ENCODE measurements at places on chromosomes 2 and 18. TPM values are rescaled to one million over a fixed set of nuclear protein-coding genes. Genes with fewer than 3 reads are reported as not detected.

DNA sequence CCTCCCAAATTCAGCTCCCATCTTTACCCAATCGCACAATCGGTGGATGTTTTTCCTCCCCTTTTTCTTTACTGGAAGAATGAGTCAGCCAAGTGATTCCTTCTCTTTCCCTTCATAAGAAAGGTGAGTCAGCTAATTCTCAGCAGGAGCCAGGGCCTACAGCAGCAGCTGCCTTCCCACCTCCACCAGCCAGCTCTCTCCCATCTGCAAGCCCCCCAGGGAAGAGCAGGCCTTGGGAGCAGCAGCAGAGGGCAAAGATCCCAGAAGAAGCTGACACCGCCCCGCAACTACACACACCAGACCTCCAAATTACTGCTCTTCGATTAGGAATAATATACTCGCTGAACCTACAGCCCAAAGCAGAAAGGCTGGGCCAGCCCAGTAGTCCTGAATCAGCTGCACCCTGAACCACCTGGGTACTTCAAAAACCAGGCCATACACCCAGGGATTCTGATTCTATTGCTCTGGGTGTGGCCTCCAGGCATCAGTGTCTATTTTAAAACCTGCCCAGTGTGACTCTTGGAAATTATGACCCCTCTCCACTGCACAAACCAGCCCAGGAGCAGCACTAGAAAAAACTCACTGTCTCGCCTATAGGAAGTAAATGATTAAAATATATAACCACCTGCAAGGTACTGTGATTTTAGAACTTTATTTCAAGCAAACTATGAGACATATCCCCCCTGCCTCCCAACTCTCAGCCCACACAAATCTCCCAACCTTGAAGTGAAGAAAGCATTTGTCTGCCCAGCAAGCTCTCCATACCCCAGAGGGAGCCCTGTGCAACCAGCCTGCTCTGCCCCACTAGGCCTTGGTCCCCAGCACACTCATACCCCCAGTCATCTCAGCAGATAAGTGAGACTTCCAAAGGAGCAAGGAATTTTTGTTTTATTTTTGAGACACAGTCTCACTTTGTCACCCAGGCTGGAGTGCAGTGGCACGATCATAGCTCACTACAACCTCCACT, 7.3 kb downstream of the SFXN5 start:
- DNase-seq, result no peak

GRCh38 chr18:63264871-63265270, 54.7 kb downstream of the BCL2 start:
- no peak for DNase-seq

- DNase-seq, result no peak
Measured at GRCh38 chr18:8506251-8507049, 102.8 kb upstream of the RAB12 start.

DNA sequence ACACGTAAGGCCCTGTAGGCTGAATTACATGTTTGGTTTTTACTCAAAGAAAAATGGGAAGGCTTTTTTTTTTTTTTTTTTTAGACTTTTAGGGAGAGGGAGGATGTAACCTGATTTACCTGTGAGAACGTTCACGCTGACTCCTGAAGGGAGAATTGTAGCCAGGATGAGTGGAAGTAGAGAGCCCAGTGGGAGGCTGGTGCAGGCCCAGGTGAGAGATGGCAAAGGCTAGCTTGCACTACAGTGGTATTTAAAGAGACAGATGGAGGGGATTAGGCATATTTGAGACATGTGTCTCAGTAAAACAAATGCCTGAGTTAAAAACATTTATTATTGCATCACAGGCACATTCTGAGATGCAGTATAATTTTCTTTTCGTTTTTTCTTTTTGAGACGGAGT, 107.9 kb downstream of the CCDC85A start:
- peak; percentile 46 for DNase-seq

- DNase-seq, result no peak
Measured at GRCh38 chr2:215486291-215487001, 50.6 kb upstream of the FN1 start.

Gene KCNK3
- 6.3 TPM for total RNA-seq

- DNase-seq, result no peak
Measured at GRCh38 chr2:42741140-42741539, 22.8 kb downstream of the OXER1 start.

Gene PROM2
- total RNA-seq, result 3.0 TPM

DNA sequence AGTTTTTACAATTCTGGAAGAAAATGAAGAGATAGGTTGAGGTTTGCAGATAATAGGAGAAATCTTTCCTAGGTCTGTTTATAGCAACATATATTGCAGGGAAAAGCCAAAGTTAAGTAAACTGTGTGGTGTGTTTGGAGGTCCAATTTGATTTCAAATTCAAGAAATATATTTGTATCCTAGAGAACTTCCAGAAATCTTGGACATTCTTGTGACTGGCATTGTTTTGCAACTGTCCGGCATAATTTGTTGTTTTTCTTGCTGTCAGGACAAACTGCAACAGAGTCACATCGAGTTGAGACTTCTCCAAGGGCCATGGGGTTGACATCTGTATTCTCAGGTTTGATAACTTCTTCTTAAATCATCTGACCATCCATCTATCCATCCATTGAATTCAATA, 170.9 kb upstream of the ZEB2 start:
- no peak for DNase-seq

GRCh38 chr2:240894006-240894405, 1.9 kb downstream of the MAB21L4 start:
- no peak for DNase-seq

- no peak for DNase-seq
Measured at GRCh38 chr18:32355896-32356295, 114.8 kb downstream of the GAREM1 start.

Gene CRIM1
- total RNA-seq, result 47.9 TPM

DNA sequence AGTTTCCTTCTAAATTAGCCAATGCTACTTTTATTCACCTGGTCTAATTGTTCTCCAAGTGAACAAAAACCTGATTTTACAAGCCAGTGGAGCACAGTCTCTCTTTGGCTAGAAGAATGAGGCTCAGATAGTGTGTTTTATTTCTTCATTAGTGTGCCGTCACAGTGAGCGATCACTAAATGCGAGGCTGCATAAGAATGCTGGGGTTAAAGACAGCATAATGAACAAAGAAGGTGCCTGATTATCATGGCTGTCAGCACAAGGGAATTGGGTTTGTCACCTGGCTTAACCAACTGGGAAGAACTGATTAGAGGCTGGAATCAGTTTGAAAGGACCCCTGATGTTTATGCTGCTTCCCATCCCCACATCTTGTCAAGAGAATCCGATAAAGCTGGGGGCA, 76.4 kb downstream of the EPHA4 start:
- DNase-seq, result no peak

GRCh38 chr18:44862112-44862511, 181.4 kb downstream of the SETBP1 start:
- no peak for DNase-seq

GRCh38 chr2:118417406-118418120, 329.3 kb downstream of the INSIG2 start:
- DNase-seq, result no peak

DNA sequence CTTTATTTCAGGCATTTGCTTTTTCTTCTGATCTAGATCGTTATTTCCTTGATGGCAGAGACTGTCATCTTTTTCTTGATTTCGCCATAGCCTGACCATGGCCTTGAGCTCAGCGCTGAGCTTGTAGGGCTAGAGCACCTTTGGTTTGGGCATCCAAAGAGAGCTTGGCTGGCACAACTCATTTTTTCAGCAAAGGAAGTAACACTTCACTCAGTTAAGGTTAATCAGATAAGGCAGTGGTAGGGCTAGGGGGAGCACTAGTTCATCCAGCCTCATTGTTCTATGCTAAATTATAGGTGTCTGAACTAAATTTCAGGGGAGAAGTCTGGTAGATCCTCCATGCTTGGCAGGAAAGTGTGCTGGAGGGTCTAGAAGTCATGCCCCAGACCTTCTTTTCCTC, 125.0 kb downstream of the SETBP1 start:
- DNase-seq, result no peak

Gene CCDC74B
- total RNA-seq, result 6.0 TPM

GRCh38 chr2:40260437-40260836, 191.5 kb downstream of the SLC8A1 start:
- DNase-seq, result no peak

- no peak for DNase-seq
Measured at GRCh38 chr2:41963661-41964525, 83.9 kb upstream of the PKDCC start.

DNA sequence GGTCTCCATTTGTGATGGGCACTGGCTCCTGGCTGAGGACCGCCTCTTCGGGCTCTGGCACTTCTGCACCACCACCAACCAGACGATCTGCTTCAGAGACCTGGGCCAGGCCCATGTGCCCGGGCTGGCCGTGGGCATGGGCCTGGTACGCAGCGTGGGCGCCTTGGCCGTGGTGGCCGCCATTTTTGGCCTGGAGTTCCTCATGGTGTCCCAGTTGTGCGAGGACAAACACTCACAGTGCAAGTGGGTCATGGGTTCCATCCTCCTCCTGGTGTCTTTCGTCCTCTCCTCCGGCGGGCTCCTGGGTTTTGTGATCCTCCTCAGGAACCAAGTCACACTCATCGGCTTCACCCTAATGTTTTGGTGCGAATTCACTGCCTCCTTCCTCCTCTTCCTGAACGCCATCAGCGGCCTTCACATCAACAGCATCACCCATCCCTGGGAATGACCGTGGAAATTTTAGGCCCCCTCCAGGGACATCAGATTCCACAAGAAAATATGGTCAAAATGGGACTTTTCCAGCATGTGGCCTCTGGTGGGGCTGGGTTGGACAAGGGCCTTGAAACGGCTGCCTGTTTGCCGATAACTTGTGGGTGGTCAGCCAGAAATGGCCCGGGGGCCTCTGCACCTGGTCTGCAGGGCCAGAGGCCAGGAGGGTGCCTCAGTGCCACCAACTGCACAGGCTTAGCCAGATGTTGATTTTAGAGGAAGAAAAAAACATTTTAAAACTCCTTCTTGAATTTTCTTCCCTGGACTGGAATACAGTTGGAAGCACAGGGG, 5.5 kb downstream of the TMEM37 start:
- no peak for DNase-seq

DNA sequence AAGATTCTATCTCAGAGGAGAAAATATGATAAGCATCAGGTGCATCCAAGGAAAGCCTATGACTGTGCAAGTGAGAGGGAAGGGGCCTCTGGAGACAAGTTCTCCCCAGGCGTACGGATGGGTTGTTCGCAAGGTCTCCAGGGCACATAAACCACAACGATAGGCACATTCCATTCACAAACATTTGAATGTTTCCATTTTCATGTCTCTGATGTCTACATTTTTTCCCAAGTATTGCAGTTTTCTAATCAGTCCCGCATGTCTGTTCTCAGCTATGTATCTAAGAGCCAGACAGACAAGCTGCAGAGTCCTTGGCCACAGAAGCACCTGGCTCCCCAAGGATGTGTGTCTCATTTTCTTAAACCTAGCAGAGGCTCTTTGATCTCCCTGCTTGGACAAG, 28.0 kb downstream of the OSR1 start:
- no peak for DNase-seq

Gene SCYGR8
- not detected for total RNA-seq

DNA sequence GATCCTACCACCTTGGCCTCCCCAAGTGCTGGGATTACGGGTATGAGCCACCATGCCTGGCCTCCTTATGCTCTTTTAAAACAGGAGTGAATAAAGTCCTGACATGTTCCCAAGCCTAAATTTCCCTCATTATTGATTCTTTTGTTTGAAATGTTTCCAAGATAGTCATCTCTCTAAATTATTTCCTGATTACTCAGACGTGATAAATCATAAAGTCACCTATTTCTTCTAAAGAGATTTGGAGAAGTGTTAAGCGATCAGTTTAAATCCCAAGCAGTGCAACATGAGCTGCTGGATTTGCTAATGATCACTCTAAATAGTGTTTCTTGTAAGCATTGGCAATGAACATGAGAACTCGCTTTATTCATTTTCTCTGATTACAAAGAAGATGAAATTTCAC, 51.8 kb downstream of the PMAIP1 start:
- no peak for DNase-seq

GRCh38 chr2:77007686-77008085, 514.5 kb downstream of the LRRTM4 start:
- no peak for DNase-seq

DNA sequence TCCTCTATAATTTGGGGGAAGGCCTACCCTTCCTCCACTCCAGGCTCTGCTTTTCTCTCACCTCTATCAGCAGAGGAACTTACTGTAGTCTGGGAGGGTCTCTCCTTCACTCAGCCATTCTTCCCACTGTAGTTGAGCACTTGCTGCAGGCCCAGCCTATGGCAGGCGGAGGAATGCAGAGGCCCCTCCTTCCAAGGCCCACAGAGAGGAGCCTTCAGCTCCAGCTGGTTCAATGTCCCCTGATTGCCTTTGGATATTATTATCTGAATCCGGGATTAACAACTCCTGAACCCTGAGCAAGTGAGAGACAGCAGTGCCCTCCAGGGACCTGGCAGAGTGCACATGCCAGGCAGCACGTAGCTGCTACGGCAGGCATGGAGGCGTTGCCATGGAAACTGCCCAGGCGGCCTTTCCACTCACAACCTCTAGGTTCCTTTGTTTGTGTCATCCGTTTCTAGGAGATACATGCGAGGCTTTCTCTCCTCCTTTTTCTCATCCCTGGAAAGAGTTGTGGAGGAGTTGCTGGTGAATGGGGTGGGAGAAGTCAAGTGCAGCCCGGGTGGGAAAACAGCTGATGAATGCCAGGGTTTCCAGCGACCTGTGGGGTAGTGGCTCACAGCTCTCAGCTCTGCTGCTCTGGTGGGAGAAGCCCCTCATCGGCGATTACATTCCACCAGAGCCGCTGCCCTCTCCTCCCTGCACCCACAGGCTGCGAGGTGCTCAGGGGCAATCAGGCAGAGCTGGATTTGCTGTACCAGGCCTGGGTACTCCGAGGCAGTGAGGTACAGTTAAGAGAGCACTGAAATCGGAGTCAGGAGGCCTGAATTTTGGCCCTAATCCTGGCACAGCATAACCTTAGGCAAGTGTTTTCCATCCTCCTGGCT, 55.3 kb upstream of the HK2 start:
- DNase-seq, result no peak

Gene RPE
- total RNA-seq, result 73.0 TPM

- DNase-seq, result no peak
Measured at GRCh38 chr18:25186871-25187270, 165.1 kb downstream of the ZNF521 start.

Gene ESPNL
- 0.09 TPM for total RNA-seq
